ENCODE measurements at places on chromosomes 12 and 14.

GRCh38 chr14:104094709-104095425 lies 9.4 kb downstream of the ASPG start:
- peak; percentile 54 for DNase-seq

GRCh38 chr14:65805113-65805473 lies 392.6 kb downstream of the FUT8 start:
- DNase-seq: no peak

GRCh38 chr12:58396239-58396638 lies 454.9 kb downstream of the ATP23 start:
- no peak for DNase-seq

- DNase-seq: no peak
Measured at GRCh38 chr12:14410841-14411569, 45.5 kb downstream of the ATF7IP start.

DNA sequence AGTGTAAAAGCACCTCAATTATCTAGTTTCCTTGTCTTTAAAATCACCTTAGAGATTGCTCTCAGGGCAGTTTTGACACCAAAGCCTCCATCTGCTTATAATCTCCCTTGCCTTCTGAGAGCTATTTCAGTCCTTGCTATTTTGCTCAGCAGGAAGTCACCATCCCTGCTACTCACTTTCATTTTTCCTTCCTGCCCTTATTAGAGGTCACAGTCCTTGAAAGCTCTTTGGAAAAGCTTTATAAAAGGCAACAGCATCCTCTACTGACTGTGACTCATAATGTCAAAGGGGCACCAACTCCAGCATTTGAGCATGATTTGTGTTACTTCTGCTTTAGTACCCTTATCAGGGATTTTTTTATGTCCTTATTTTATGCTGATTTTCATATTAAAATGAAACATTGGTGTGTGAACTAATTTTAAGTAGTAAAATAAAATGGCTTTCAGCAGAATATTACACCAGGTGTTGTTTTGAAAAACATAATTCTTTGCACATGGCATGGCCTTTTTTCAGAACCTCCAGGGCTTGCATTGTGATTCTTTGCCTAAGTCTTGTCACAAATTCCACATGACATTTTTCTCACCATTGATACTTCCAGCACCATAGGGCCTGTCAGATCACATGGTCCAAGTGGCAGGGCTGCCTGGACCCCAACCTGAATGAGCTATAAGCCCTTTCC lies 213.0 kb downstream of the ADAMTS20 start:
- DNase-seq: peak; percentile 27

- DNase-seq: no peak
Measured at GRCh38 chr12:15751741-15752140, 37.4 kb downstream of the EPS8 start.

- DNase-seq: no peak
Measured at GRCh38 chr12:96248136-96248931, 54.2 kb downstream of the ELK3 start.

GRCh38 chr14:99821519-99822508 lies 28.6 kb downstream of the EML1 start:
- no peak for DNase-seq

DNA sequence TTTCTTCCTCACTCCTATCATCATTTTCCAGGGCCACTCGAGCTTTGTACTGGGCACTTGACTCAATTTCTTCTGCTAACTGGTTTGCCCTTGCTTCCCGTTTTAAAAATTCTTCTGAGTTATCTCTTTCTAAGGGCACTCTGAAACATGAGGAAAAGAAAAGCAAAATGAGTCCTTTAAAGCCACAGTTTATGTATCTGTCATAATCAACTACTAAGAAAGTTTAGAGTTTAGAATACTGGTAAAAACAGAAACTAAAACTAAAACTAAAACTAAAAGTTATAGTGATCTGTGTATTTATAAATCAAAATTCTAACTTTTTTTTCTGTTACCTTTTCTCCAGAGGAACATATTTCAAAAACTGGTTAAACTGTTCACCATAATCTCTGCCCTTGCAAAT lies 79.2 kb downstream of the ATXN2 start:
- no peak for DNase-seq

DNA sequence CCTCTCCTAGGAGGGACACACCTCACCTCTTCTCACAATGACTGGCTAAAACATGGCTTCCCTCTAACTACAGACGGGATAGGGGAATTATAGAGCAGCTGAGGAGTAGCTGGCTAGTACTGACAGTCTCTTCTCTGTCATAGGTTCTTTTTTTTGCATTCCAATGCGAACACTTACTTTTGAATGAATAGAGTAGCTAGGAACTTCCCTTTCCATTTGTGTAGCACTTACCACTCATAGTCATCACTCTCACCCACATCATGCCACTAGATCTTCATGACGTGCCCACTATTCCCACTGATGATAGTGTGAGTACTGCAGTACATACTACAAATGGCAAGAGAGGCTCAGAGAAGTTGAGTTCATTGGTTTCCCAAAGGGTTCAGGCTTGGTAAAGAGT lies 143.9 kb upstream of the HIF1A start:
- no peak for DNase-seq

DNA sequence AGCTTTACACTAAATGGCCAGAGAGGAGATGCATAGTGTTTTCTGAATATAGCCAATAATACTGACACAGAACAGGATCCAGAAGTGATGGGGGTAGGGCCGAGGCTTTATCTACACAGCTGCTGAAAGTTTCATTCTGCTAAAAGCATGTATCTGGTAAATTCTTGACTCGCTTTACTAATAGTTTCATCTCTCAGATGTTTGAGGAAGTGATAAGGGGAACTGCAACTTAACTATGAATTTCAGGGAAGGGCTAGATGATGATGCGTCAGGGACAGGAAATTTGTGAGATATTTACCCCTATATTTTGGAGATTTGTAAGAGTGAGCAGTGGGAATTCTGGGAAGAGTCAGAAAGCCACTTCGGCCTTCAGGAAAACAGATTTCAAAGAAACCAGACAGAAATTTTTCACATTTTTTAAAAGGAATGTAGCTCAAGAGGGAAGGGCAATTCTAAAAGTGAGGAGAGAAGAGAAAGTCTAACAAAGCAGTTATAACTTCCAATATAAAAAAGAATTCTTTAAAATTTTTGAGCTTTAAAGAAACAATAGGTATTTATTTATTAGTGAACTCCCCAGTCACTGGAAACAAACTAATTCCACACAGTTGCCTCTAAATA lies 243.1 kb downstream of the BCAT1 start:
- no peak for DNase-seq

DNA sequence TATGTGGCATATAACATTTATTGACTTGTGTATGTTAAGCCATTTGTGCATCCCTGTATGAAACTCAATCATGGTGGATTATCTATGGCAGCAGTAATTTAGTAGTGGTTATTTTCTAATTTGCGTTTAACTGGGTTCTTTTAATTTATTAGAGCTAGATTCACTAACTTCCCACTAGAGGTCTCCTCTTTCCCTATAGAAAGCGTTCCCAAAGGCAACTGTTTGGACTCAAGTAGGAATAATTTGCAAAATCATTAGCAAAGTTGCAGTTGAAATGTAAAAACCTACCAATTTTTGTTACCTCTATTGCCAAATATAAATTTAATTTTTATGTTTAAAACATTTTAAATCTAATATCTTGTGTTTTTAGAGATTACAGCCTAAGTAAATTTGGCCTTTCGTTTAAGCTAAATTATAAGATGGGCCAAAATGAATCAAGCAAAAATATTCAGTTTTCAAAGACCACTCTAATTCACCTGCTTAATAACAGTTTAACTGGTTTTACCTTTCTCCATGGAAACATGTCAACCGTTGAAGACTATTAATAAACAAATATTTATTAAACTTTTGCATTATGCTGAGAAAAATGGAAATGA lies 6.0 kb downstream of the DMAC2L start:
- no peak for DNase-seq

- no peak for DNase-seq
Measured at GRCh38 chr12:75549989-75550388, 38.6 kb upstream of the KRR1 start.

Measured in right hindlimb (tissue), 1 donor.